ENCODE measurements at places on chromosomes 7 and 10.

DNA sequence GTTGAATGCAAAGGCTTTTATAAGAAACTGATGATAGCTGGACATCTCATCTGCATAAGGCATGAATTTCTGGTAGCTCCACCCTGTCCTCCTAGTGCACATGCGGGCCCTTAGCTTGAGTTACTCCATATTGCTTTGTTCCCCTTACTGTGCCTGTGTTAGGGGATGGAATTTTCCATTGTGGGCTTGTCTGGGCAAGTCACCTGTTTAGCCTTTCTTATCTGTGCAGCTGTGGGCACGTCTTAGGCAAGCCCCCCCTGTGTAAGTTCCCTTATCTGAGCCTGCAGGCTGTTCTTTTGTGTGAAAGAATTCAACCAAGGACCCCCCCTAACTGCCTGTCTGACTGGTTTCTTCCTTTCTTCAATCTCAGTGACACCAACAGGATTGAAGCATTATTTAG lies 14.5 kb upstream of the CROT start:
- no peak for DNase-seq

DNA sequence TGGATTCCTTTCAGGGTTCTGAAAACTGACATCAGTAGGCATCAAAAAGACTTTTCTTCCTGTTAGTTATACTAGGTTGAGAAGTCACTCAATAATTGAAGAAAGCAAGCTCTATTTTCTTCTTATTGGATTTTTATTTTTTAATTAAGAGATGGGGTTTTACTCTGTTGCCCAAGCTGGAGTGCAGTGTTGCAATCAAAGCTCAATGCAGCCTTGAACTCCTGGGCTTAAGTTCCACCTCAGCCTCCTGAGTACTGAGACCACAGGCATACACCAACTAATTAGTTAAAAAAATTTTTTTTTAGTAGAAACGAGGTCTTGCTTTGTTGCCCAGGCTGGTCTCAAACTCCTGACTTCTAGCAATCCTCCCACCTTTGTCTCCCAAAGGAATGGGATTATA lies 28.0 kb downstream of the PIP4K2A start:
- DNase-seq = no peak

- DNase-seq = no peak
Observed at GRCh38 chr10:56028298-56029132, 332.5 kb downstream of the ZWINT start.

DNA sequence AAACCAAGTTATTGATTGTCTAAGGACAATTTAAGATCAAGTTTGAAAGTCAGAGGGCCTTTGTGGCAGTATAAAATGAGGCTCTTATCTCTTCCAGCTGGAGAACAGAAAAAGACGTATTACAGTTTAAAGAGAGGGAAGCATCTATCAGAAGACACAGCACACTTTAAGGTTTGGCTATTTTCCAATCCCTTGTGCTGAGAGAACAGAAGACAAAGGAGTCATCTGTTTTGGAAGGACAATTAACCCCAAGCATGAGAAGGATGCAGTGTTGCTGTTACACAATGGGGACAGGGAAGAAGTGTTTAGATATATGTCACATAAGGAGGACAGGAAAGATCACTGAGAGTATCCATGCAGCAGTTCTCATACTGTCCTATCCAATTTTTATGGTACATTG lies 1224.2 kb upstream of the SORCS1 start:
- no peak for DNase-seq

DNA sequence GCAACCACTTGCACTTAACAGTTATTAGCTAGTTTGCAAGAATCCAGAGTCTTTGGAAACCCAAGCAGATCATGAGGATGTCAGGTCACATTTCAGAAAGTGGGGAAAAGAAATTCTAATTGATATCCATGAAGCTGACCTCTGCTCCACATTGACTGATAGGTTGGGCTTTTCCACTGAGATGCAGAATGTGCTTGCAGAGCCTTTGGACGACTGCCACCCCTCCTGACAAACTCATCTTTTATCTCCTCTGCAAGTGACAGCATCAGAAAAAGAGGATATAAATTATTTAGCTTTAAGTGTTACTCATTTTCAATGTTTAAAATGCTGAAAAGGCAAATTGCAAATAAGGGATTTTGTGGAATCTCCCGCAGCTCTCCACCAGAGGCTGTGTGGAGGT lies 75.3 kb downstream of the C10orf90 start:
- DNase-seq = no peak

- DNase-seq = no peak
Observed at GRCh38 chr7:92255308-92255707, 9.5 kb downstream of the ANKIB1 start.

DNA sequence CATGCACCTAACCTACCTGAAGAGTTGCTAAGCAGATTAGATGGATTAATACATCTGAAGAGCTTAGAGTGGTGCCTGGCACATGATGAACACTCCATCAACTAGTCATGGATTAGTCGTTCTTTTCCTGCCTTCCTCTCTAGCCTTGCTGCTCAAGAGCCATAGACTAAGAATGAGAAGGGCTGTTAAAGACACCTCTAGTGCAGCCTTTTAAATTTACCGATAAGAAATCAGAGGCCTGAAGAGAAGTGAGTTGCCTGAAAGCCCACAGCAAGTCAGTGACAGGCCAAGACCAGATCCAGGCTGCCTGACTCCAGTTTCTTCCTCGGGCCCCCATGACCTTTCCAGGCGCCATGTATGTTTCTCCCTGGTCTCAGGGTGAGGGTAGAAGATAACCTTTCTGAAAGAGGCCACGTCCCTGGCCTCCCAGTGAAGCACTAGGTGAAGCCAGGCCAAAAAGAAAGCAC lies 6.5 kb downstream of the TSPAN15 start:
- no peak for DNase-seq

DNA sequence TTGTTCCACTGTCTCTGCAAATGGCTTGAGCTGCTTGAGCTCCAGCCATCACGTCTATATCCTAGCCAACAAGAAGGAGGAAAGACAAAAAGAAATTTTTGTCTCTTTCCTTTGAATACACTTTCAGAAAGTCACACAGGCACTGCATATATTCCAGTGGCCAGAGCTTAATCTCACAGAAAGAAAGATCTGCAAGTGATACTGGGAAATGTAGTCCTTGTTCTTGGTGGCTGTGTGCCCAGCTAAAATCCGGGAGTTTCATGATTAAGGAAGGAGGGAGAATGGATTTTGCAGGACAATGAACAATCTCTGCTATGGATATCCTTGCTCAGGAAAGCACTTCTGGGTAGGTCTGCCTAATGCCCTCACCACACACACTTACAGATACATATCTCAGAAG lies 19.5 kb upstream of the DLG5 start:
- DNase-seq = no peak

DNA sequence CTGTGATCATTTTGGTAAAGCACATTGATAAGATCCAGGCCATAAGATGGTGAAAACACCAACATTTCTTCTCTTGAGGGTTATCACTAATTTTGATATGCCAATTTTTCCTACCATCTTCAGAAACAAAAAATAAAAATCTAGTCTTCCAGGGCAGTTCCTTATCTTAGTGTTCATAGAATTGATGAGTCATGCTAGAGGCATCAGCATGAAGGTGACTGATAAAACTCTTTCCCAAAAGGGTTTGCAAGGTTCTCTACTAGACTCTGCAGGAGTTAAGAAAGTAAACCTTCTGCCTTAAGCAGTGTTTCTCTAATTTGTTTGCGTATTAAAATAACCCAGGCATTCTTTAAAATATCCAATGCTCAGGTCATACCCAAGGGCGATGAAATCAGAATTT lies 483.1 kb upstream of the CNTNAP2 start:
- DNase-seq = no peak

DNA sequence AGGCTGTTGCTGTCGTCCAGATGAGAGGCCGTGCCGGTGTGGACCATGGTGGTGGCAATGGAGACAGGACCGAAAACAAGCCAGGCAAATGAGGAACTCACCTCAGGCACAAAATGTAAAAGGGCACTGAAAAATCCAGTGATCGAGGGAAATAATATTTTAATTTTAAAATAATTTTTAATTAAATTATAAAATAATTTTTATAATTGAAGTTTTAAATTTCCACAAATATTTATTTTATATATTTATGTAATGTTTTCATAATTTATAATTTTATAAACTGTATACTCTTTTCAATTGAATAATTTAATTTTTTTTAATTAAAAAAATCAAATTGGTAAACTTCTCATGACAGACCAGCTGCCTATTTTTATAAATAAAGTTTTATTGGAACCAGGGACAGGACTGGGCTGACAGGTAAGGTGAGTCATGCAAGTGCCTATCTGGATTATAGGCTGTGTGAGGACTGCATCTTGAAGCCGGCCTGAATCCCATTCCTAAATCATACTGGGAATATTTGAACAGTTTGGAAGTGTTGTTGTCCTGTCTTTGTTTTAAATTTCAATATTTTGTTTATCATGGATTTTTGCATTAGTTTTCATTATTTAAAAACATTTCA lies 15.6 kb downstream of the ACSM6 start:
- no peak for DNase-seq

GRCh38 chr10:63068246-63068645 lies 64.9 kb upstream of the NRBF2 start:
- no peak for DNase-seq

DNA sequence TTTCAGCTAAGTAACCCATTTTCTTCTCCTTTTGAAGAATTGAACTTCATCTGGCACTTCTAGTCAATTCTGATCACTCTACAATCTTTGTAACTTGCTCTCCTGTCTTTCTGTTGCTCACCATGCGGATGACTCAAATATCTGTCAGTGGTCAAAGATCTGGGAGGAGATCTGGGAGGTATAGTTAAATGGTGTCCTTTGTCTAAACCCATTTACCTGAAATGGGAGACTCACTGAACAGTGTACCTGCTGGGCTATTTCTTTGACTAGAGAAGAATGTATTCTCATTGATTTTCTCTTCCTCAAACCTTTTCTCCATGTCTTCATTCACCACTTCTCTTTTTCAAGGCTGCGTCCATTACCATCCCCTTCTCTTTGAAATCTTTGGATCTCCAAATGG lies 42.0 kb upstream of the PCLO start:
- DNase-seq = no peak

- no peak for DNase-seq
Observed at GRCh38 chr7:95264363-95264891, 59.9 kb downstream of the PON1 start.

DNA sequence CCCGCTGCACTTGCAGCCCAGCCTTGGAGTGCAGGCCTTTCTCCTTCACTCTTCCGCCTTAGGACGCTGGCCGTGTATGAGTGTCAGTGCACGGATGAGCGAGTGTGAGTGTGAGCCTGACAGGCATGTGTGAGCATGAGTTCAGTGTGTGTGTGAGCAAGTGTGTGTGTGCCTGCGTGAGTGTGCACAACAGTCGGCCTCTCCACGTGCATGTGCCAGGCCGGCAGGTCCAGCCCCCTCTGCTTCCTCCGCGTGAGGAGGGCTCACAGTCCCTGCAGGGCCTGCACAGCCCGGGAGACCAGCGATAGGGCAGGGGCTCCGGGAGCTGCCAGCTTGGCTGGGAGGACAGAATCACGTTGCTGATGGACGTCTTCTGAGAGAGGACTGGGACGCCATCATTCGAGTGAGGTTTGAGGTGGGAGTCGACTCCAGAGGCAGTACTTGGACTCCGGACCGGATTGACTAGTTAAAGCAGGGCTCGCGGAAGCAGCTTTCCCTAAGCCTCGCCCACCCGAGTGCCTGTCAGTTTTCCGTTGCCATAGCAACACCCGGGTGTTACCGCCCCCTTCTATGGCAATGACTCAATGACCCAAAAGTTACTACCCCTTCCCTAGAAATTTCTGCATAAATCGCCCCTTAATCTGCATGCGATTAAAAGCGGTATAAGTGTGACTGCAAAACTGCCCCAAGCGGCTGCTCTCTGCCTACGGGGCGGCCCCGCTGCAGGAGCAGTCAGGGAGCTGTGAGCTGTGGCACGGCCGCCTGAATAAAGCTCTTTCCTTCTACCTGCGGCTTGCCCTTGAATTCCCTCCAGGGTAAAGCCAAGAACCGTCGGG lies 19.6 kb upstream of the CFAP46 start:
- no peak for DNase-seq

DNA sequence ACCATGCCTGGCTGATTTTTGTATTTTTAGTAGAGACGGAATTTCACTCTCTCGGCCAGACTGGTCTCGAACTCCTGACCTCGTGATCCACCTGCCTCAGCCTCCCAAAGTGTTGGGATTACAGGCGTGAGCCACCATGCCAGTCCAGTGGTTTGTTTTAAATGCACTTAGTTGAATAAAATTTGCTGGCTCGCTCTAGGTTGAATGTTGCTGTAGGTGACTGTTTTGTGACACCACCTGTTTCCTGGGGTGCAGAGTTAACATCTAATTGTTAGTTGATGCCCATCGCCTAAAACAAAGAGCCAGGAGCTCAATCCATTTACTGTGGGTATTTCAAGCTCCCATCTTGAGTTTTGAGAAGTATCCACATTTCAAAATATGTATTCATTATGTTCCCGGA lies 31.2 kb downstream of the MGAM2 start:
- DNase-seq = no peak

- no peak for DNase-seq
Observed at GRCh38 chr10:51524041-51524440, 175.4 kb downstream of the CSTF2T start.

DNA sequence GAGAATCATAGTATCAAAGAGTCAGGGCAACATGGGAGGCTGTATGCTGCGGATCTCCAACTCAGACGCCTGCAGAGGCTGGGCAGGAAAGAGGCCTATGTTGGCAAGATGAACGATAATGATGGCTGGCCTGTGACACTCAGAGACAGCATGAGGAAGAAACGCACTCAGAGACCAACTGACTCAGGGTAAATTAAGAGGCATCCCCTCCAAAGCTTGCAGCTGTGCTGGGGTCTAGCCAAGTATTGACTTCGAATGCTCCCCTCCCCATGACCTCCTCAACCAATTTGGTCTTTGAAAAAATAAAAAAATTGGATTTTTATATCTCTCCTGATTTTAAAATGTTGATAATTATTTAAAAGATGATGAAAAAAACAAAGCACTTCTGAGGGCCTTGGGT lies 718.9 kb downstream of the GRID1 start:
- no peak for DNase-seq

- DNase-seq = no peak
Observed at GRCh38 chr10:88130912-88131311, 267.5 kb downstream of the PTEN start.

- DNase-seq = no peak
Observed at GRCh38 chr10:132562916-132563456, 25.4 kb downstream of the INPP5A start.

- no peak for DNase-seq
Observed at GRCh38 chr7:18420108-18420507, 75.4 kb upstream of the HDAC9 start.

DNA sequence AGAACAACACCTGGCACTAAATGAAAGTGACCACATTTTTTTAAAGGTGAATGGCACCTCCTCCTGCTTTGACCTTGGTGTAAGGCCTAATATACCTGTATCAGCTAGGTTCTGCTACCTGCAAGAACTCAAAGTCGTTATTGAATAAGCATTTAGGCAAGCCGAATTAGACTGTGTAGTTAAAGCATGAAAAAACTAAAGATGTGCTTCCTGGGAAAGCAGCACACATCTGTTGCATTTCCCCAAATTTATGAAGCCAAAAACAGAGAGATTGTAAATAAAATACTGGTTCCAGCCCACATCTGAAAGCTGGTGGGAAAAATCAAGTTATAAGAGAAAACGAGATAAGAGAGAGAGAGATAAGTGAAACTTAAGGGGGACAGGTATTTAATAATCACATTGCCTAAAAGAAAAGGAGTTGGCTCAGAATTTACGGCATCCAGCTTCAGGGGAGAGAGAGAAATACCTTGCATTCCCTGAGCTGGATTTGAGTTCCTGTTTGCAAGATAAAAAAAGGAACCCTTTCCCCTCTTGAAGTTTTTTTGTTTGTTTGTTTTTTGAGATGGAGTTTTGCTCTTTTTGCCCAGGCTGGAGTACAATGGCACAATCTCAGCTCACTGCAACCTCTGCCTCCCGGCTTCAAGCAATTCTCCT lies 1.8 kb upstream of the XPNPEP1 start:
- DNase-seq = no peak
